ENCODE measurements at places on chromosomes 12 and 14.

GRCh38 chr12:106987846-106988245, 900 bp upstream of the MTERF2 start:
- no peak for DNase-seq

DNA sequence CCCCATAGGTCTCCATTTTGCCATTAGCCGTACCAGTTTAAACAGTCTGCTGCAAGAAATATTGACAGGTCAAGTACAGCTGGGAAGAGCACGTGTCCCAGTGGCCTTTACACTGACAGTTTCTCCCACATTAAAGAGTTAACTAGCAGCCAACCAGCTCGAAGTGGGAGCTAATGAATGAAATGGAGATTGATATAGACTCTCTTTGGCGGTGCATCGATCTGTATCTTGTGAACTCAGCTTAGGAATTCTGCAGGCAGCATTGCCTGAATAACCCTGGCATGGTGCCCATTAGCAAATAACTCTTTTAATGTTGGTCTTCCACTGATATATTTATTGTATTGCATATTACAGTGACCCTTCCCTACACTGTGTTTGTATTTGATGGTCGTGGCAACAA, 319.4 kb downstream of the EGLN3 start:
- no peak for DNase-seq

- DNase-seq, result no peak
Measured at GRCh38 chr14:59246566-59246965, 58.1 kb downstream of the DAAM1 start.

DNA sequence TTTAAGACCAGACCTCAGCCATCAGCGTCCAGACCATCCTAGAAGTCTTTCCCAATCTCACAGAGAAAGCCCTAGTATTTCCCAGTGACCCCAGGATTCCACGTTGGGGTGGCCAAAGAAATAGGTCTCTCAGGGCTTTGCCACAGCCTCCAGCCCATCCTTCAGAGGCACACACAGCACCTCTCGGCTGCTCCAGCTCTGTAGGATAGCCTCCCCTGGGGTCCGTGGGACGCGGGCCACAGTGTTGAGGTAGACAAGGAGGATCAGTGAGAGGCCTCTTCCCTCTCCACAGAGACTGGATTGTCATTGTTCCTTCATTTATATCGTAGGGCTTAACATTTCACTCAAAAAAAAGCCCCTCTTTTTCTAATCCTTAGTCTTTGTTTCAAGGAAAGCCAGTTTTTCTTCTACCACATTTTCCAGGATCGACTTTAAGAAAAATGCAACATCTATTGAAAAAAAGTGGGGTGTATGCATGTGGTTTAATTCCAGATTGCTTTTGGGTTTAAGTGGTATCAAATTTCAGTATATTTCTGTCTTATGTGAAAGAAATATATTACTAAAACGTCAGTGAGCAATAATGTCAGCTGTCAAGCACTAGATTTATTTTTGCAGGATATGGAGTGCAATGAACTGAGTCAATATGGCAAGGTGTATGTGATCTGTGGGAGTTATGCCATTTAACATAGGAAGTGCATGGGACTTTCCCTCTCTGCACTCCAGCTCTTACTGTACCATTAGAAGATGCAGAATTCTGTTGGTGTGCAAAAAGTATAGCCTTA, 187.5 kb downstream of the MSRB3 start:
- no peak for DNase-seq

- no peak for DNase-seq
Measured at GRCh38 chr12:116637589-116638150, 78.5 kb downstream of the MAP1LC3B2 start.

DNA sequence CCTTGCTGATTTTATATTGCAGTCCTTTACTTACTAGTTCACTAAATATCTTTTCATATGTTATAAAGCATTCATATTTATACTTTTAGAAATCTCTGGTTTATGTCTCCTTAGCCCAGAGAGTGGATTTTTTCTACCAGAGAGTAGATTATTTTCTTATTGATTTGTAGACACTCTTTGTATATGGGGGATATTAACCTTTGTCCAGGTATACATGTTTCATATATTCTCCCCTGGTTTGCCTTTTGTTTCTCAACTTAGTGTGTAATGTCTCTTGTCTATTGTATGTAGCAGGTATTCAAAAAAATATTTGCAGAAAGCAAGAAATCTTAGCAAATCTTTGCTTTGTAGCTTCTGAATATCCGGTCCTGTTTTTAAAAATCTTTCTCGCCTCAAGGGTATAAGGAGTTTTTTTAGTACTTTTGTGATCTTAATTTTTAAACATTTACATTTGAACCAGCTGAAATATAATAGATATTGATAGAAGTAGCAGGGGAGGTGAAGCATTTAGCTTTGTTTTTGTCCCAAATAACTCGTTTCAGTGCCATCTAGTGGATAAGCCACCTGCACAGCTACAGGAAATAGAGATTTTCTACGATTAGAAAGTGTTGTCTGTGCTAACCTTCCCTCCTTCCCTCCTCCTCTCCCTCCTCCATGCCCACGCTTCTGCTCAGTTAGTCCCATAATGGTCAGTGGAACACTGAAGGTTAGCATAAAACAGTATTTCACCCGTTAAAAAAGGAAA, 97.0 kb downstream of the PHETA1 start:
- DNase-seq, result no peak

All from DMS 273 treated with DMSO at 0.1 percent for 48 hours (cell line).